Activated naive CD8-positive, alpha-beta T cell treated with anti-CD3 and anti-CD28 coated beads for 36 hours (primary cell): ENCODE measurements at places on chromosomes 3 and 15. TPM values are rescaled to one million over a fixed set of nuclear protein-coding genes. Genes with fewer than 3 reads are reported as not detected.

The CCNB2 gene
- 58.7 TPM for total RNA-seq

The LRRFIP2 gene
- 22.4 TPM for total RNA-seq

The CLRN1 gene
- total RNA-seq, result not detected

The CFAP100 gene
- total RNA-seq, result not detected

The LRCH3 gene
- 34.4 TPM for total RNA-seq

The ERICH6 gene
- total RNA-seq, result not detected

GRCh38 chr3:40969341-40969740, 230.0 kb upstream of the CTNNB1 start:
- peak overlapping the region; percentile 36 for H3K4me3 ChIP-seq
- peaks cover 9% of the 10 kb centered on the region for H3K36me3 ChIP-seq
- H3K27me3 ChIP-seq, result peaks cover 51% of the 10 kb centered on the region
- no peak overlapping the region for H3K27ac ChIP-seq
- no peak for DNase-seq

DNA sequence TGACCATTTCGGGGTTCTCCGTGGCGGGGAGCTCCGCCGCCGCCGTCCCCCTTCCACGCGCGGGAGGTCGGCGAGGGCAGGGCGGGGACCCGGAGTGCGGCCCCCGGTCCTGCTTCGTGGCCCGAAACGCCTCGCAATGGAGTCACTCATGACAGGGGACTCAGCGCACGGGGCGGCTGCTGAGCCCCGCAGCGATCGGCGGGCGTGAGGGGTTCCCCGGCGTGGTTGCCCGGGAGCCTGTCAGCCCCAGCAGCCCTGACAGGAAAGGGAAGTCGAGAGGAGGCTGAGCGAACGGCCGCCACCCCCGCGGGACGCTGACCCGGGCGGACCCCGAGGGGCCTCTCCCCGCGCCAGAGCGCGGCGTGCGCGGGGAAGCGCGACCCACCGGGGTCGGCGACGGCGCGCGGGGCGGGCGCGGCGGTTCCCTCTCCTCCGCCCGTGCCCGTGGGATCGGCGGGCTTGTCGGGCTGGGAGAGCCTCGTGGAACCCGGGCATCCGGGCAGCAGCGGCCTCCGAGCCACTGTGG, 564 bp upstream of the PIGZ start:
- DNase-seq, result peak; percentile 61
- H3K36me3 ChIP-seq, result peaks cover 4% of the 10 kb centered on the region
- peaks cover 10% of the 10 kb centered on the region for H3K4me1 ChIP-seq
- peak overlapping the region; percentile 51 for H3K27ac ChIP-seq

GRCh38 chr3:128553560-128553959, 60.6 kb upstream of the GATA2 start:
- no peak overlapping the region for H3K27ac ChIP-seq
- peaks cover 73% of the 10 kb centered on the region for H3K27me3 ChIP-seq
- no peak for DNase-seq
- peaks cover 2% of the 10 kb centered on the region for H3K4me1 ChIP-seq
- no peaks in the 10 kb centered on the region for H3K36me3 ChIP-seq

GRCh38 chr15:26867200-26868007, 542 bp downstream of the GABRA5 start:
- no peak overlapping the region for H3K4me3 ChIP-seq
- H3K27ac ChIP-seq, result no peak overlapping the region
- no peak for DNase-seq
- no peaks in the 10 kb centered on the region for H3K4me1 ChIP-seq
- no peaks in the 10 kb centered on the region for H3K36me3 ChIP-seq

DNA sequence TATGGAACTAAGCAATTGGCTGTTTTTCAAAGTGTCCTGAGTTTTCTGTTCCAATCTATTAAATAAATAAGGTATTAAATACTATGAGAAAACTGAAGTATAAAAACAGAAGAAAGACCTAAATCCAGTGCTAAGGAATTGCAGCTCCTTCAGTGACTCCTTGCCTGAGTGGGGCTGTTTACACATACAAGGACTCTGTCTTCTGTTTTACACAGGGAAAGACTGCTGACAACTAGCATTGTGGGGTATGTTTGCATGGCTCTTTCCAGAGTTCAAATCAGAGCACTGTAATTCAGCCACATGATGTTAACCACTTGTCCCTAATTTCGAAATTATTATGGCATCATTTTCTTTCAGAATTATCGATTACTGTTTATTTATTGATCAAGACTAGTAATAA, 31.3 kb upstream of the MEIS2 start:
- no peaks in the 10 kb centered on the region for H3K36me3 ChIP-seq
- no peak overlapping the region for H3K4me3 ChIP-seq
- no peaks in the 10 kb centered on the region for H3K4me1 ChIP-seq
- H3K27ac ChIP-seq, result no peak overlapping the region
- no peak for DNase-seq

DNA sequence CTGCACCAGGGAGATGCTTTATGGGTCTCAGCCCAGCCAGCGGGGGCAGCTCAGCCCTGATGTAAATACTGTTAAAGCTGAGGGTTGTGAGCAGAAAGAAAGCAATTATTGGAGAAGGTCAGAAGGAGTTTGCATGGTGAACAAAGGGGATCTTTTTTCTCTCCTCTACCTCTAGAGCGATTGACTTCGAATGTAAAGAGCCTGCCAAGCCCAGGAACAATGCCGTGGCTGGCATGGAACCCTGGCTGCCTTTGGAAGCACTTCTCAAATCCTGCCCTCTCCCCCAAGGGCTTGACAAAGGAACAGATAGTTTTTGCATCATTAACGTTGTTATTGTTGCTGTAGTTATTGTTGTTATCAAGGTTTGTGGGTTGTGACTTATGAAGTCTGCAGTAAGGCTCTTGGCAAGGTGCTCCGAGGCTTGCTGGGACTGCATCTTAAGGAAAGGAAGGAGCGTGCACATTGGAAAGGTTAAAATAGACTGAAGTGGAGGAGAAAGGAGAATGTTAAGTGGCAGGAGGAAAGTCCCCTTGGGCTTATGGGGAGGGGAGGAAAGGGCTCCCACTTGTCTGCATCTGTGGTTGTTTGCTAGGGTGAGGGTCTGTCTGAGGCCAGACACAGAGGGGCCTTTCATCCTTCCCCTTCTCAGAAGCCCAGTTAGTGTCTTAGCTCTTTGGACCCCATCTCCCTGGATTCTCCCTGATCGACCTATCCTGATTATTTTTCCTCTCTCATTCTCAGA, 16.7 kb downstream of the PDIA5 start:
- H3K27ac ChIP-seq, result no peak overlapping the region
- DNase-seq, result no peak
- H3K4me1 ChIP-seq, result peaks cover 42% of the 10 kb centered on the region
- no peaks in the 10 kb centered on the region for H3K36me3 ChIP-seq

DNA sequence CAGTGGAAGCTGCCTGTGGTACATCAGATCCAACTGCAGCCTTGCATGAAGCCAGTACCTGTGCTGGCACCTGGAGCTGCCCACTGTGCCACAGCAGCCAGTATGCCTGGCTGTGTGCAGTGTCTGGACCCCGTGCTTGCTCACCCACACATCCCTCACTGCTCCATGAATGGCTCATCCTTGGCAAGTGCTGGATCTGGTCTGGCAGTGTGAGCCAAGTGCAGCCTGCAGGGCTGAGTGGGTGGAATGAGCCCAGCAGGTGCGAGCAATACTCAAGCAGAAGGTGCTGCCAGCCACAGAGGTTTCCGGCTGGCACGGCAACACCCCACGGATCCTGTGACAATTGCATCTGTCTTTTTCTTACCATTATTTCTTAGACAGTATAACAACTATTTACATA, 488.2 kb upstream of the ROBO2 start:
- no peaks in the 10 kb centered on the region for H3K4me1 ChIP-seq
- no peaks in the 10 kb centered on the region for H3K36me3 ChIP-seq
- H3K4me3 ChIP-seq, result no peak overlapping the region
- H3K27ac ChIP-seq, result no peak overlapping the region

GRCh38 chr3:41683666-41684350, 278.1 kb downstream of the ULK4 start:
- H3K4me1 ChIP-seq, result no peaks in the 10 kb centered on the region
- no peak overlapping the region for H3K27ac ChIP-seq
- peaks cover 16% of the 10 kb centered on the region for H3K36me3 ChIP-seq
- H3K27me3 ChIP-seq, result no peaks in the 10 kb centered on the region
- no peak overlapping the region for H3K4me3 ChIP-seq
- DNase-seq, result no peak

- H3K36me3 ChIP-seq, result no peaks in the 10 kb centered on the region
- no peaks in the 10 kb centered on the region for H3K27me3 ChIP-seq
- no peak overlapping the region for H3K27ac ChIP-seq
- DNase-seq, result peak; percentile 47
Observed at GRCh38 chr3:10344147-10344943, 23.4 kb upstream of the SEC13 start.

DNA sequence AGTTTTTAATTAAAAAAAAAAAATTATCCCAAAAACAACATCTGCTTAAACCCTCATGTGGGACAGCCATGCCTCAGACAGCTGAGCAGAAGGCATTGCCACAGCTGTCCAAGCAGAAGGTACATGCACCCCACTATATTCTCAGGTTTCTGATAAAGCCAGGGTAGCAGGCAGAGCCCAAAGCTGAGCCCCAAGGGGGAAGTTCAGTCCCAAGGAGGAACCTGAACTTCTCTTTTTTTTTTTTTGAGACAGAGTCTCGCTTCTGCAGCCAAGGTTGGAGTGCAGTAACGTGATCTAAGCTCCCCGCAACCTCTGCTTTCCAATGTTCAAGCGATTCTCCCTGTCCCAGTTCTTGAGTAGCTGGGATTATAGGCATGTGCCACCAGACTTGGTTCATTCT, 33.2 kb downstream of the MKRN2 start:
- H3K27ac ChIP-seq, result no peak overlapping the region
- no peaks in the 10 kb centered on the region for H3K27me3 ChIP-seq
- H3K4me3 ChIP-seq, result no peak overlapping the region
- H3K4me1 ChIP-seq, result peaks cover 1% of the 10 kb centered on the region

DNA sequence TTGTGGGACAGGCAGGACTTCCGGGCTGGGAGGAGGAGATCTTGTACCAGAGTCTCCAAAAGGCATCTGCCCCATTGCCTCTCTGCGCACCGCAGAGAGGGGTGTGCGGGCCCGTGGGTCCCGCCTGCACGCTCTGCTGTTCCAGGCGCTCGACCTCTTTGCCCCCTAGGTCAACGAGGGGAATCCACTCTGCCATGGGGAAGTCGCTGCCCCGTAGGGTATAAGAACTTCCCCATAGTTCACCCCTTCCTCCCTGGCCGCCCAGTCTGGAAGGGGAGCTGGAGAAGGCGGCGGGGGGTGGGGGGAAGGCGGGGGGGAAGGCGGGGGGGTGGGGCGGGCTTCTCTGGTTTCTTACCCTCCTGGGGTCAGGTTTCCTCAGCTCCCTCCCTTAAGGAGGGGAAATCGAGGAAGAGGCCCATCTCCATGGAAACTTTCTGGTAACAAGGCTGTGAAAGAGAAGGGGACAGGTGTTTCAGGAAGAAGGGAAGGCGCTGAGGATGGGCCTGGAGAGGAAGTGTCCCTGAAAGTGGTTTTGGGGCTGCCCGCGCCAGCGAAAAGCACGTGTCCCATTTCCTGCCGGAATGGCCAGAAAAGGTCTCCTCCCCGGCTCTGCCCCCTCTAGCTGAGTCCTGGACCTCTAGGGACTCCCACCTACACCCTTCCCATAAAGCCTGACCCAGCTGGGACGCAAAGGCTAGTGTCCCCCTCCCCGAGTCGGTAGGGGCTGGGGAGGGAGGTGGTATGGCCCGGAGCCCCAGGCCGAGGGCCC, 27.5 kb downstream of the NR1I2 start:
- H3K36me3 ChIP-seq, result no peaks in the 10 kb centered on the region
- peaks cover 6% of the 10 kb centered on the region for H3K4me1 ChIP-seq
- H3K4me3 ChIP-seq, result peak overlapping the region; percentile 83
- DNase-seq, result peak; percentile 17
- H3K27me3 ChIP-seq, result no peaks in the 10 kb centered on the region
